ENCODE measurements at places on chromosomes 6 and 20.

GRCh38 chr20:32301719-32302506, 24.5 kb downstream of the KIF3B start:
- no peak for DNase-seq

DNA sequence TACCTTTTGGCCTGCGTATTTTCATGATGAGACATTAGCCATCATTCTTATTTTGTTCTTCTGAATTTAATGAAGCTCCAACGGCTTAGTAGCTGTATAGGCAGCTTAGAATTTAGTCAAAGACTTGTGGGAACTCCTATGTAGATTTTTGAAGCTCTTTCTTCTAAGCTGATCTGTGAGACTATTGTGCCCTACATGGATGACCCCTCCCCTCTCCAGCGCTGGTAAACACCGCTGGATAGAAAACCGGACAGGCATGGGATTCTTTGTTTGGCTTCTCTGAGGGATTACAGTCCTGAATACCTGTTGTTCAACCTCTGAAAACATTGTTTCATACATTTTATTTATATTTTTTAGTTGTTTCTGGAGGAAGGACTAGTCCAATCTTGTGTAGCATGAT, 1353.4 kb downstream of the GRIK2 start:
- DNase-seq: no peak

GRCh38 chr6:139962654-139963347, 588.4 kb upstream of the CITED2 start:
- DNase-seq: no peak

GRCh38 chr6:144588697-144589325, 303.7 kb downstream of the UTRN start:
- DNase-seq: no peak

DNA sequence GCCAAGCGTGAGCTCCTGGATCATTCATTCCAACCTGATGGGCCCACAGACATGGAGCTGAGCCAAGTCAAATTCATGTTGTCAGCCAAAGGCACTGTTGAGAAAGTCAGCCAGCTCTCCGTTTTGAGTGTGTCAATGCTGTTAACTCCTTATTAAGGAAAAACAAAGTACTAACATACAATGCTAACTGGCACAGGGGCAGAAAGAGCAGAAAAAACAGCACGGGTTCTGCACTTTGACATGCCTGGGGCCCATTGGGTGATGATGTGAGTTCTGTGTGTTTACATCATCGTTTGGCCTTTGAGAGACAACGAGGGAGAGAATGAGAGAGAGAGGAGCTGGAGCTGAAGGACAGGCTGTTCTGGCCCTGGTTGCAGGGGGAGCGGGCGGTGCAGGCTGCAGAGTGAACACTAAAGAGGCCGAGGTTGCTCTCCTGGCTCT, 85.9 kb downstream of the SMOC2 start:
- no peak for DNase-seq

Measured in activated CD8-positive, alpha-beta memory T cell treated with anti-CD3 and anti-CD28 coated beads, Interleukin-2, amount 50 U/mL, for 4 hours (primary cell).